ENCODE measurements at places on chromosomes 4 and X.
A peak's percentile ranks its signal among the peaks of the same experiment; 100 is the strongest.

- DNase-seq = peak; percentile 90
These were observed at the start of gene MORC4 for GRCh38 chrX:107000013-107000515. Gene MORC4, minus strand, starts transcription at chrX:107000212. Its CDS starts 243 bp downstream, at chrX:106999969.

DNA sequence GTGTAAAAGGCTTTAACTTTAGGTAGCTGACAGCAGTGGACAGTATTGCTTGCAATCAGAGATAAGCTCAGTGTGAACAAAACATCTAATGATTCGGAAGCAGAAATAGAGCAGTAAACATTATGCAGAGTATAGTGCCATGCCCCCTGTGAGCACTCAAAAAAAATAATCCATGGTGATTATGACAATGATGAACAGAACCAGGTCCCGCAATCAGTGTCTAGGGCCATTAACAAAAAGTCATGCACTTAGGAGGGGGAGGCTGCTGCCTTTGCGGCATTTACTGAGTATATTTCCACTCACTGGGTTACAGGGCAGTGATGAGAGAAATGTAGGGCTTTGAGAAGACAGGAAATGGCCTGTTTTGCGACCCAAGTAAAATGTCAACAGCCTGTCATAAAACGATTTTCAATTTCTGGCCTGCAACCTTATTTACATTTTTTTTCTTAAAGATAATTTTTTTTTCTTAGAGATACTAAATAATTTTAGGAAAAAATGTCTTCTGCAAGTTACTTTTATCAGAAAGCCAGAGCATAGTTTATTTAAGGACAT, 27.3 kb upstream of the NEIL3 start:
- no peak for DNase-seq

- no peak for DNase-seq
These were observed 62.8 kb downstream of the SMIM20 start for GRCh38 chr4:25976780-25977179.

DNA sequence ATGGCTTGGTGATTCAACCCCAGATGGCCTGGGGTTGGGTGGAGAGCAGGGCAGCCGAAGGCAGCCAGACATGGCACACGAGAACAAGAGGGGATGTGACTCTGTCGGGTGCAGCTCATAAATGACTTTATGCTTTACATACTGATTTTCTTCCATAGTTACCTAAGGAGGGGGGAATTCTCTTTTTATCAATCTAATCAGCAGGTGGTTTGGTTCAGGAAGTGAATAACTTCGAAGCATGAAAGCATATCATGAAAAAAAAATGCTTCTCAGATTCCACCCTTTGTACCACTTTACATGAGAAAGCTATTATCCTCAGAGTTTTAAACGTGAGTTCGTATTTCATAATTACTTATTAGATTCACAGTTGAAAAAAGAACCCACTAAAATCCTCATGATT, 908.9 kb upstream of the LCORL start:
- no peak for DNase-seq

GRCh38 chr4:81747242-81747930, 275.7 kb upstream of the RASGEF1B start:
- DNase-seq = no peak

- DNase-seq = no peak
These were observed 25.1 kb downstream of the OCRL start for GRCh38 chrX:129565046-129565650.

- DNase-seq = no peak
These were observed 243.2 kb downstream of the CPE start for GRCh38 chr4:165621983-165622382.

GRCh38 chrX:115229337-115230003, 4.4 kb downstream of the LRCH2 start:
- DNase-seq = no peak

DNA sequence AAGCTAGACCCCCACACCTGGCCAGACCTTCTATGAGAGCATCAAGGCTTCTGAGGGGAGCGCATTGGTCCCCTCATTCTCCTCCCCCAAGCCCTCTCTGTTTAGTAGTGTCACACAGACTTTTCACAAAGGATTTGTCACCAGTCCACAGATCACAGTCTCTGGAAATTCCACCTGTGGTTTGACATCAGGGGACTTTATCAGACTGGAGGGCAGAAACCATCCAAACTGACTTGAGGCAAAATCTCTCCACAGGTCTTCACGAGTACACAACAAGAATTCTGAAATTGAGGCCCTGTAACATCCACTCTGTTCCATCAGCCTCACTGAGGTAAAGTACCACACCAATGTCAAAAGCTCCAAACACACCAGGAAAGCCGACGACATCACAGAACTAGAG, 112.5 kb downstream of the SH3KBP1 start:
- DNase-seq = no peak

GRCh38 chrX:45592101-45592500, 391.4 kb upstream of the DIPK2B start:
- no peak for DNase-seq

DNA sequence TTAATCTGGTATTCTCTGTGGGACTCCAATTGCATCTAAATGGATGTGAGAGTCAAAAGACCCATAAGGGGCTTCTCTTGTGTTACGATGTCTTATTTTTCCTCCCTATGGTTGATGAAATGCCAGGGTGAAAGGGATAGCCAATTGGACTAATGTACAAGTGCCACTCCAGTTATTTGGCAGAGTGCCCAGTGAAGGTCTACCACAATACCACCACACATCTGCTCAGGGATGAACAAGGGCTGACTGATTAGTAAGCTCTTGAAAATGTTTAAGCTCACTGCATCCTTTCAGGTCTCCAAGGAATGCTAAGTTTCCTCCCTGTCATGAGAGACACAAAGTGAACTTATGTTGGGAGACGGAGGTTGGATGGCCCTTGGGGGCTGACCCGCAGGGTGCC, 57.8 kb downstream of the HEPH start:
- no peak for DNase-seq
